ENCODE measurements at places on chromosomes 7 and 10. TPM values are rescaled to one million over a fixed set of nuclear protein-coding genes. Genes with fewer than 3 reads are reported as not detected.

Gene NPFFR1
- total RNA-seq: not detected

Gene RPEL1
- not detected for total RNA-seq

Gene GIMAP8
- 9.6 TPM for total RNA-seq

Gene SFXN3
- total RNA-seq: 30.0 TPM

Gene ESYT2
- 68.5 TPM for total RNA-seq

Gene GLI3
- total RNA-seq: 0.30 TPM

Gene XRCC2
- total RNA-seq: 19.3 TPM

Gene KNDC1
- total RNA-seq: not detected

Gene TMEM184A
- total RNA-seq: 0.14 TPM

Gene CASD1
- 11.2 TPM for total RNA-seq

Gene JCAD
- total RNA-seq: not detected

Gene WNT8B
- 0.40 TPM for total RNA-seq

Gene OR2A25
- total RNA-seq: not detected

Gene CRHR2
- not detected for total RNA-seq

Gene COBL
- not detected for total RNA-seq

Gene TBL2
- total RNA-seq: 34.7 TPM

Gene TRIM73
- 3.6 TPM for total RNA-seq

Gene GRIFIN
- total RNA-seq: not detected

Gene PAX2
- total RNA-seq: 0.09 TPM

Gene MEIG1
- total RNA-seq: 1.1 TPM

Gene TRIM50
- not detected for total RNA-seq

Gene UPP1
- 51.6 TPM for total RNA-seq

Gene PTPN20
- total RNA-seq: 1.3 TPM

Gene MMRN2
- total RNA-seq: not detected

Gene PROSER2
- 0.78 TPM for total RNA-seq

Gene FAM200A
- 4.9 TPM for total RNA-seq

Gene PITX3
- total RNA-seq: 0.66 TPM

Data from activated CD4-positive, alpha-beta T cell treated with anti-CD3 and anti-CD28 coated beads for 36 hours (primary cell).